ENCODE measurements at places on chromosomes 7 and 10.

DNA sequence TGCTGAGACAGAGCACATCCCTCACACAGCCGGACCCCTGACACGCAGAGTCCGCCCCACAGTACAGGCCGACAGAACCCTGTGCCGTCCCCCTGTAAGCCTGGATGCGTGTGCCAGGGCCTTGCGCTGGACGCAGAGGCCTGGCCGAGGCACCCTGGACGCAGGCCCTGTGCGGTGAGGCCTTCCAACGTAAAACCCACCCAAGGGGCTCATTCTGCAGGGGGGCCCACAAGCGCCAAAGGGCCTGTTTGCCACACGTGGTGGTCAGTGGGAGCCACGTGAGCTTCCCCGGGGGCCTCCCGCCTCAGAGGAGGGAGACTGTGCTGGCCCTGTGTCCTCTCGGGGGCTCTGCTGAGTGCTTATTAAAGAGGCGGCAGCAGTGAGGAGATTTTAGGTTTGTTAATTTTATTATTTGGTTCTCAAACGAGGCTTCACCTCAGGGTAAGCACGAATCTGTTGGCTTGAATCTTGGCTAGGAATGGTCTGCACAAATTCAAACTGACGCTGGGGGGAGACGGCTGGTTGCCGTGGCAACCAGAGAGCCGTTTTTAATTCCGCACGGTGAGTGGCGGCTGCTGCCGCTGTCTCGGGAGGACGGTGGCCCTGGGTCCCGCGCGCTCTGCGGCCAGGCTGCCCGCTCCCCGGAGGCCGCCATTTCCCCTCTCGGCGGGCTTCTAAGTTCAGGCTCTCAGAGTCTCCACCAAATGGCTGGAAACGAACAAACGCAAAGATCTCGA, 4.9 kb upstream of the ADGRA1 start:
- peak; percentile 18 for DNase-seq

DNA sequence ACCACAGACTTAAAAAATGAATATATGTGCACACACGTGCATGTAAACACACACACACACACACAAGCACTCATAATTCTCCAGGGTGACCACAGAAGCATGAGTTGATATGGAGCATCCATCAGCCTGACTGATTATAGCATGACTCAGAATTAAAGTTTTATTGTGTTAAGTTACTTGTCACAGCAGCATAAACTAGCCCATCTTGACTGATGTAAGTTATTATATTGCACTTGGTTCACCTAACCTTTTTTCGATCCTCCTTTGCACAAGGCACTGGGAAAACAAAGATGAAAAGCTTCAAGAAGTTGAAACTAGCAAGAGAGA, 18.8 kb upstream of the SLC35G1 start:
- DNase-seq: no peak

GRCh38 chr10:79336739-79337138, 10.5 kb upstream of the PPIF start:
- DNase-seq: no peak

GRCh38 chr10:132111871-132112341, 46.2 kb downstream of the JAKMIP3 start:
- no peak for DNase-seq

DNA sequence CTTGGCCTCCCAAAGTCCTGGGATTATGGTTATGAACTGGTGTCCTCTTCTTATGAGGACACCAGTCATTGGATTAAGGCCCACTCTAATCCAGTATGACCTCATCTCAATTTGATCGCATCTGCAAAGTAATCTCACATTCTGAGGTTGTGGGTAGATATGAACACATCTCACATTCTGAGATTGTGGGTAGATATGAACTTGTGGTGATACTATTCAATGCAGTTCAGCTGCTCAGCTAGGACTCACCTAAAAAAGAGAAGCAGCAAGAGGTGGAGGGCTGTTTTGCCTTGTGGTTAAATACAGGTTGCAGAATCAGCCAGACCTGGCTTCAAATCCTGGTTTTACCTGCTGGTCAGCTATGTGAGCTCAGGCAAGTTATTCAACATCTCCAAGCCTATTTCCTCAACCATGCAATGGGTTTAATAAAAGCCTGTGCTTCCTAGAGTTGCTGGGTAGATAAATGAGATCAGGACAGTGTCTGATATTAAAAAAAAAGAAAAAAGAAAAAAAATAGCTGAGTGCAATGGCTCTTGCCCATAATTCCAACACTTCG, 8.5 kb upstream of the BAG3 start:
- DNase-seq: no peak

GRCh38 chr10:54983255-54983654, 182.2 kb upstream of the PCDH15 start:
- DNase-seq: no peak

DNA sequence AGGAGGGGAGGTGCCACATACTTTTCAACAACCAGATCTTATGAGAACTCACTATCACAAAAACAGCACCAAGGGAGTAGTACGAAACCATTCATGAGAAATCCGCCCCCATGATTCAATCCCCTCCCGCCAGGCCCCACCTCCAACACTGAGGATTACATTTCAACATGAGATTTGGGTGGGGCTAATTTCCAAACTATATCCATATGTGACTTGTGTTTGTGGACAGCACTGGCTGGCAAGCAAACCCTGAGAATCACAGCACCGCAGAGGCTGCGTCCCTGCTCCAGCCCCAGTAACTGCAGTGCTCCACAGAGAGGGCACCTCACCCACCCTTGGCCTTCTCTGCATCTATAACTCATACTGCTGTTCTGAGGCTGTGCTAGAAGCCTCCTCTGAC, 211.2 kb upstream of the PODXL start:
- no peak for DNase-seq

GRCh38 chr10:58734116-58734515, 221.4 kb downstream of the BICC1 start:
- no peak for DNase-seq

GRCh38 chr7:109235316-109235715, 665.6 kb downstream of the DNAJB9 start:
- DNase-seq: no peak

- no peak for DNase-seq
Measured at GRCh38 chr10:15704581-15704968, 15.1 kb downstream of the ITGA8 start.

GRCh38 chr10:95783741-95784140, 27.8 kb downstream of the ENTPD1 start:
- no peak for DNase-seq

GRCh38 chr7:39609113-39609934, 14.0 kb upstream of the RALA start:
- peak; percentile 70 for DNase-seq

DNA sequence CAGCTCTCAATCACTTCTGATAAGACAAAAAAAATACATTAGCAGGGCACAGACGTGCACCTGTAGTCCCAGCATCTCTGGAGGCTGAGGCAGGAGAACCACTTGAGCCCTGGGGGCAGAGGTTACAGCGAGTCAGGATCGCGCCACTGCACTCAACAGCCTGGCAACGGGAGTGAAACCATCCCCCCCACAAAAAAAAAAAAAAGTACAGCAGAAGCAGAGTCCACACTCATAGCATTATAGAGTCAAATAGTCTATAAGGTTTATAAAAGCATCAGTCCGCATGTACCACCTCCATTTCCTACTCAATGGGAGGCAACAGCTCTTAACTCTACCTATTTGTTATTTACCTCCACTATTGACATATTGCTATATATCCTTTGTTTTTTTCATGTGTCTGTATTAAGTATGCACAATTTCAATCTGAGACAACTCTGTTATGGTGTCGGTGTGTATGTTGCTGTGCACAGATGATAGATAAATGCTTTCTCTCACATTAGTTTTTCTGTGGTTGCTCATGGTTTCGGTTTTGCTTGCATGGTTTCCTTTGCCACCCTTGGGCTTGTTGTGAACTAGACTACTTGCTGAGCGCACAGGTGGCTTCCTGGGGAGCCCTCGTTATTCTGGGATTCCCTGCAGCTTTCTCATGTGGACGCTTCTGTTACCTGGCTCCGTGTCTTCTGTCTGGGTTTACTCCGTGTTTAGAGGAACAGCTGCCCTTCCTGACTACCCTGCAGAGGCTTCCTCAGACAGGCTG, 40.4 kb downstream of the PROSER2 start:
- DNase-seq: no peak

DNA sequence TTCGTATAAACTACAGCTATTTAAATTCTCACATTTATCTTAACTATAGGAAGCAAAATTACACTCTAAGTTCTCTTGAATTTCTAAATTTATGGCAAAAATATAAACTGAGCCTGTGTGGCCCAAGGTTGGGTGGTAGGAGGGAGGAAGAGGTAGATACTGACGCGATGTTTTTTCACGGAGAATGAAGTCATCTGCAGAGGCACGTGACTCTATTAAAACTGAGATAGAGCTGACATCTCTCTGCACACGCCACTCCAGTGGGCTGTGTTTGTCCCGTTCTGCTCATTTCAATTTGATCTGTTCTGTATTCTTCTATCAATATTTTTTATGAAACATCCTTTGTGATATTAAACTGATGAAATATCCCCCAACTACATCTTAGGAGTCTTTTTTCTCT, 286.8 kb downstream of the DNAJB6 start:
- DNase-seq: no peak

GRCh38 chr7:7882888-7883287, 85.7 kb upstream of the GLCCI1 start:
- DNase-seq: no peak

DNA sequence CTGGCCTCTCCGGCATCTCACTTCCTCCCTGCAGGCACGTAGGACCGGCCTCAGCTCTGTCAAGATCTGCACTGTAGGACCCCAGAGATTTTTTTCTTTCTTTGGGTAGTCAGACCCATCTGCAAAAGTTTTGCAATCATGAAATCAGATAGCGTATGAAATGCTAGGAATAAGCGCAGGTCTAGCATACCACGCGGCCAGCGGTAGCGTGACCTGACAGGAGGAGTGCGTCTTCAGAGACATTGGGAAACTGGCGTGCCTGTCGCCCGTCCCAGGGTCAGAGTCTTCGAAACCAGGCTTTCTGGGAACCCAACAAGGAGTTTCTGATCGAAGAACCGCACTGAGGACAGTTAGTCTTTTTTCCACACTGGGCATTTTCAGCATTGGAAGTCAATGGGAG, 100.9 kb upstream of the SH2B2 start:
- DNase-seq: no peak

DNA sequence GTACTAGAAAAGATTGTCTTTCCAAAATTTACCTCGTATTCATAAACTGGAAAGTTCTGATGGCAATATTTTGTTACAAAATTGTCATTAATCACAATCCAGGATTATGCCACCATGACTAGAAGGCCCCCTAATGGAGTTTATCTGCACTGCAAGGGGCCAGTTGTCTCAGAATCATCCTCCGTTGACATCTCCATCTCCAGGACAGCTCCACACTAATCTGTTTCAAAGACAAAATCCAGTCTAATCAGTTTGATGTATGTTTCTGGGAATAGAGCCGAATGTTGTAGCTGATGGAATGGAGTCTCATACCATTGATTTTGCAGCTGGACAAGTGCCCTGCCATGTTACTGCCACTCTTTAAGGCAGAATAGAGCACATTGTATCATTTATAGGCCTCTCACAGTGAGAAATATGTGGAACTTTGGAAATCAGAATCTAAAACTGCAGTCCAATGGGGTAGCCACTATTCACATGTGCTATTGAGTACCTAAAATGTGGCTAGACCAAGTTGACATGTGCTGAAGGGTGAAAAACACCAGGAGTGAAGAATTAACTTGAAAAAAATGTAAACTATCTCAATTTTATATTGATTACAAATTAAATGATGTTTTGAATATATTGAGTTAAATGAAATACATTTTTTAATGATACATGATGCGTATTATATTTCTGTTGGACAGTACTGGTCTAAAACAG, 38.3 kb upstream of the TOMM7 start:
- no peak for DNase-seq

DNA sequence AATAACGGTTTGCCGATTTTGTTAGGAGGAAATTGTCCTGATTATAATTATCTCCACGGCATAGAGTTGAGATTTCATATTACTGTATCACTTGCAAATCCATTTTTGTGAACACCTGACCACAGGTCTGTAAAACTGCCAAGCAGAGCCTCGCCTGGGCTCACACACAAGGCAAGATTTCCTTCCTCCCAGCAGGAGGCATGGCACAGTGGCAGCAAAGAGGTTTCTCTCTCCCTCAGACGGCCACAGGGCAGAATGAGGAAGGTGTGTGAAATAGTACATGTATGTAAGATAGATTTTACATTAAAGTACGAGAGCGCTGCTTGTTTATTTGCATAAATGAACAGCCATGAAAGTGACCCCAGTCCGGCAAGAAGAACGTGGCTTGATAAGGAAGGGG, 130.1 kb downstream of the CELF2 start:
- no peak for DNase-seq

- no peak for DNase-seq
Measured at GRCh38 chr10:90430186-90430585, 427.7 kb downstream of the HTR7 start.

Data from right cardiac atrium (tissue), 5 donors.